A549 treated with Hydrocortisone at 1 μM for 4 hours (cell line): ENCODE measurements at places on chromosomes 2 and 18. TPM values are rescaled to one million over a fixed set of nuclear protein-coding genes. Genes with fewer than 3 reads are reported as not detected.

The ZNF804A gene
- not detected in 5 replicates for total RNA-seq

The KCNG2 gene
- total RNA-seq = 0.07 TPM in 1 of 5 replicates, not detected in the others

The C1GALT1C1L gene
- total RNA-seq = 2.3 to 2.7 TPM (median 2.6 TPM) in 5 replicates

The GGCX gene
- total RNA-seq = 39.5 to 46.3 TPM (median 44.6 TPM) in 5 replicates

The TRIM54 gene
- total RNA-seq = 0.81 to 1.1 TPM (median 0.88 TPM) in 5 replicates

The SLC5A7 gene
- not detected in 5 replicates for total RNA-seq

The MARCO gene
- total RNA-seq = 0.05 to 0.17 TPM (median 0.11 TPM) in 4 of 5 replicates, not detected in the other

The PRKAG3 gene
- not detected in 5 replicates for total RNA-seq

The REG3A gene
- total RNA-seq = not detected in 5 replicates

The EML6 gene
- 1.0 to 1.6 TPM (median 1.4 TPM) in 5 replicates for total RNA-seq

The MYO7B gene
- total RNA-seq = 0.12 to 0.31 TPM (median 0.21 TPM) in 5 replicates

The FAP gene
- total RNA-seq = 0.23 TPM in 1 of 5 replicates, not detected in the others

The SERPINB4 gene
- 0.09 to 0.25 TPM (median 0.18 TPM) in 4 of 5 replicates, not detected in the other for total RNA-seq

The GNAL gene
- 4.7 to 6.8 TPM (median 5.8 TPM) in 5 replicates for total RNA-seq

The FEV gene
- not detected in 5 replicates for total RNA-seq

The B3GNT7 gene
- total RNA-seq = 2.0 to 3.1 TPM (median 2.3 TPM) in 5 replicates

The GLB1L gene
- total RNA-seq = 6.2 to 7.6 TPM (median 6.9 TPM) in 5 replicates

The SKA1 gene
- 10.9 to 16.1 TPM (median 12.0 TPM) in 5 replicates for total RNA-seq

The DAW1 gene
- 2.2 to 3.2 TPM (median 2.7 TPM) in 5 replicates for total RNA-seq

The ZNF397 gene
- total RNA-seq = 2.9 to 6.0 TPM (median 4.3 TPM) in 5 replicates

The ATP8B1 gene
- 6.0 to 8.9 TPM (median 6.8 TPM) in 5 replicates for total RNA-seq

The BCL11A gene
- total RNA-seq = 0.03 to 0.25 TPM (median 0.13 TPM) in 5 replicates

The TMEM163 gene
- total RNA-seq = 0.06 to 0.22 TPM (median 0.16 TPM) in 5 replicates

The ALPG gene
- 0.31 to 0.38 TPM (median 0.36 TPM) in 5 replicates for total RNA-seq

The MYO3B gene
- not detected in 5 replicates for total RNA-seq

The TBR1 gene
- total RNA-seq = 0.03 to 0.07 TPM (median 0.04 TPM) in 4 of 5 replicates, not detected in the other

The CHRND gene
- total RNA-seq = not detected in 5 replicates

The DLGAP1 gene
- 0.02 to 0.12 TPM (median 0.07 TPM) in 3 of 5 replicates, not detected in the others for total RNA-seq
